ENCODE measurements at places on chromosomes 1 and 21.

GRCh38 chr21:43572446-43572845 is 86.8 kb downstream of the HSF2BP start:
- no peak for DNase-seq

DNA sequence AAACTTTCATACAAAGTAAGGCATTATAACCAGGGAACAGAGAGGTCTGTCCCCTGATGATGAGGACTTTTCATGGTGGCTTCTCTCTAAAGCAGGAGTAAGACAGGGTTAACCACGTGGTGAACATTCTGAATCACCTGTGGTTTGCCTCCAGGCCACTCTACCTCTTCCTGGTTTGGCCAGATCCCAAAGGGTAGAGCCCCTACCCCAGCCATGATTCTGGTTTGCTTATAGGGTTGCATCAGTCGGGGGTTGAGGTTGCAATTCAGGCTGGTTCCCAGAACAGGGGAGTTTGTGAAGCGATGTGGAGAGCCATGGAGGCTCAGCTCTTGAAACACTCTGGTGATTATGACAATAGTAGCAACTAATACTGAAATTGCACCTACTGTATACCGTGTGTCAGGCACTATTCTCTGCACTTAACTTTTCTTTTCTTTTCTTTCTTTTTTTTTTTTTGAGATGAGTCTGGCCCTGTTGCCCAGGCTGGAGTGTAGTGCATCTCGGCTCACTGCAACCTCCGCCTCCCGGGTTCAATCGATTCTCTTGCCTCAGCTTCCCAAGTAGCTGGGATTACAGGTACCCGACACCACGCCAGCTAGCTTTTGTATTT is 8.3 kb downstream of the CNR2 start:
- DNase-seq = no peak

GRCh38 chr1:34705077-34705476 is 49.8 kb upstream of the GJB5 start:
- DNase-seq = no peak

- no peak for DNase-seq
Measured at GRCh38 chr1:175405766-175406165, 213.2 kb upstream of the KIAA0040 start.

DNA sequence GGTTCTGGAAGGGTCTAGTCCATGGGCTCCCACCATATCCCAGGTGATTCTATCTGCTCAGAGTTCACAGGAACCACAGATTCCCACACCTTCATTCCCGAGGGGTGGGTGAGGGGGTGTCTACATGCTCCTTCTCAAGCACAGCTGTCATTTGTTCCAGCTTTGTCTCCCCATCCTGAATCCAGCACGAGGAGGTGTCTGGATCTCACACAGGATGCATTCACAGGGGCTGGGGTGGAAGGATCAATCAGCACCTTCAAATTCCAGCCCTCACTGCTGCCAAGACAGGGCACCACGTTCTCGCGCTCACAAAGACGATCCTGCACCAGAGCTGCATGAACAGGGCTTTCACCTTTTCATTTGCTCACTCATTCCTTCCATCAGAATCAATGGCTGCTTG is 52.7 kb downstream of the TCP10L start:
- no peak for DNase-seq

- no peak for DNase-seq
Measured at GRCh38 chr1:32221581-32221979, 573 bp downstream of the TMEM234 start.

DNA sequence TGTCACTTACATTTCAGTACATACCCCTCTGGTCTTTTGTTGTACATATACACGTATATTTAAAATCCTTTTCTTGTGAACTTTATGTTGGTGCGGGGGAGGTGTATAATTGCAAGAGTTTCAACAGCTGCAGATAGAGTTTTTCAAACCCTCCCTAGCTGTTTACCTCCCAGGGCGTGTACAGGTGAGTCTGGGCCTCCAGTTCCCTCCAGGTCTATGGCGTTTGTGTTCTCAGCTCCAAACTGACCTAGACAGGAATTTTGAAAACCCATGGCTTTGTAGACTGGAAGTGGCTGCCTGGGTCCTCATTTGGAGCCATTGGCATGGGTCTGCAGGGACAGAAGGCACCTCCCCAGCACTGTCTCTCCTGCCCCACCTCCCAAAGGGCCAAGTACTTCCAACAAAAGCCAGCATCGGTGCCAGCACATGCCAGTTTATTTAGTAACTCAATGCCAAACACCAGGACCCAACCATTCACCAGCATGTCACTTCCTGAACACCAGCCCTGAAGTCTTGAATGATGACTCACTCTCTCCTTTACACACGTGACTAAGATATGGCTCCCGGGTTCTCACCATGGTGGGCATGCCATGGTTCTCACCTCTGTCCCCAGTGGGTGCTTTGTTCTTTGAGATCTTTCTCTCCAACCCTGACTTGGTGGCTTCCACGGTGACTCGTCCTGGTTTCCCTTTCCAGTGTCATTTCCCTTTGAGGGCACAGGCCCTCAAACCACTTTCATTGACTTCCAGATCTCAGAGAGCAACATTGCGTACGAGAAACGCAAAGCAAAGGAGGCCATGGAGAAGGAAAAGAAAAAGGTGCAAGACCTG is 57.3 kb upstream of the EFHD2 start:
- no peak for DNase-seq

GRCh38 chr1:70436622-70437251 is 25.7 kb downstream of the CTH start:
- no peak for DNase-seq

DNA sequence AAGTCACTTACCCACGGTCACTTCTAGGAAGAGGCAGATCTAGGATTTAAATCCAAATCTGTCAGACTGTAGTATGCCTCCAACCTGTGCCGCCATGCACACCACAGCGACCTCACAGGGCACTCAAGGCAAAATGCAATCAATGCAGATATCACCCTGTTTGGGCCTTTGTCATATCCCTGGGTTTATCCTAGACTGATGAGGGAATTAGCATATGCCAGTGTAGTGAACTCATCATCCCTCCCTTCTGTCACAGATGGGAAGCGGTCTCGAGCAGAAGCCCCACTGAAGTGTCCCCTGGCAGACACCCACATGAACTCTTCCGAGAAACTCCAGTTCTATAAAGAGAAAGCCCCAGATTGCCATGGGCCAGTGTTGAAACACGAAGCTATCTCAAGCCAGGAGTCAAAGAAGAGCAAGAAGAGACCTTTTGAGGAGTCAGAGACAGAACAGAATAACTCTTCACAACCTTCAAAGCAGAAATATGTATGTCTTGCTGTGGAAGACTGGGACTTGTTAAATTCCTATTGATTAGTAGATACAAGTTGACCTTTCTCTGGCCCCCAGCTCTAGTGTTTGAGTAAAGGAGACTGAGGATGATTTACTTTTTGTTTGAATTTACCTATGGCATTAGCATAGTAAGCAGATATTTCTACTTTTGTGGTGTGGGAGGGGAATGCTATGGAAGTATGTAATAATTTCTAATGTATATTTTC is 21.4 kb downstream of the LRRC42 start:
- DNase-seq = no peak

GRCh38 chr1:34784751-34785221 is 3.8 kb downstream of the GJB3 start:
- DNase-seq = no peak

DNA sequence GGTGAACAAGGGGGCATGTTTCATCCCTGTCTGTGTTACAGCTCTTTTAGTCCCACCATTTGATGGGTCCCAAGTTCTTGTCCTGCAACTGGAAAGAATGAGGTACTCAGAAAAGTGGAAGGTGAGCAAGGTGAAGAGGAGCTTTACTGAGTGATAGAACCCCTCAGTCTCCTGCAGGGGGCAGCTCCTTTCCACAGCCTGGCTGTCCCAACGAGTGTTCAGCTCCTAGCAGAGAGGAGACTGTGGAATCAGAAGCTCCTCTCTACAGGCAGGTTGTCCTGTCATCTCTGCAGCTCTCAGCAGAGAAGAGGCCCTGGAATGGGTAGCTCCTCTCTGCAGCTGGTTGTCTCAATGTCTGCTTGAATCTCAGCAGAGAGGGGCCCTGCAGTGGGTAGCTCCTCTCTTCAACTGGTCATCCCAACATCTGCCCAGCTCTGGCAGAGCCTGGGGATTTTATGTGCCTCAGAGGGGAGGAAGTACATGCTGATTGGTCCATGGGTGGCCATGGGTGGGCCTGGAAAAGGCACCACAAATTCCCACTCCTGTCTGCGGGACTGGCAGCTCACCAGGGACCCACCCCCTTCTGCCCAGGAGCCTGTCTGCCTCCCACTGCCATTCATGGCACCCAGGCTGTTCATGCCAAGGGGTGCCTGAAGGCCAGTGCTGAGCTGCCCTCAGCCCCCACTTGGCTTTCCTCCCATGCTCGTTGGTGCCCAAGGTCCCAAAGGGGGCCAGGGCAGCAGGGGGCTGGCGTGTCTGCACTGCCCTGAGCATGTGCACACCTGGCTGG is 25.7 kb downstream of the LDLRAD1 start:
- DNase-seq = no peak

DNA sequence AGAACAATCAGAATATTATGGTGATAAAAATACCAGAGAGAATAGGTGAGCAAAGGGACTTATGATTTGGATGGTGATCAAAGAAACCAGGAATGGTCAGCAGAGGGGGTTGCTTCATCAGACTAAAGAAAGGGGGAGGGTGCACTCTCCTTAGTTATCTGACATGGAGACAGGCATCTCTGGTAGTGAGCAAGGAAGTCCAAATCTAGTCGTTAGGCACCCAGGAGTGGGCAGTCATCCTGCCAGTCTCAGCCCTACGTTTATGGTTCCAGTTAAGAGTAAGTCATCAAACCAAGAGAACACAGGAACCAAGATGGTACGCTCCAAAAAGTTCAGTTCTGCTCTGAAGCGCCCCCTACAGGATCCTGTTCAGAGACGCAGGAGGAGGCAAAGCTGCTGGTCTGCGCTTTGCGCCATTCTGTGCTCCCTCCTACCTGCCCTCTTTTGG is 28.6 kb downstream of the EBNA1BP2 start:
- DNase-seq = no peak

GRCh38 chr1:181849071-181849470 is 212.4 kb downstream of the ZNF648 start:
- DNase-seq = no peak

DNA sequence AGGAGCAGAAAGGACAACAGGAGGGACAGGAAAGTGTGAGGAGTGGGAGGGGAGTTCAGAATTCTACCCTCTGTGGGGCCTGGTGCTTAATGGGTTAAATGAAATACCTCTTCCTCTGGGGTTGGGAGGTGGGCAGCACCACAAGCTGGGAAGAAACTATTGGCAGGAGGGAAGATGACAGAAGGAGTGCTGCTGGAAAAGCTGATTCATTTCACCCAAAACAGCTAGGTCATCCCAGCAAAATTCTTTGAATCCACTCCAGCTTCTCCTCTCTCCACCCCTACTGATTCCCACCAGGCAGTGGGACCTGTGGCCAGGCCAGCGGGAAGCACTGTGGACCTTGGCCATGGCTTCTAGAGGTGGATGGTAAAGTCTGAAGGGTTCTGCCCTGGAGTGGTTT is 12.8 kb downstream of the BCAN start:
- no peak for DNase-seq

- no peak for DNase-seq
Measured at GRCh38 chr1:80846966-80847365, 953.8 kb upstream of the ADGRL2 start.

GRCh38 chr1:210692796-210693195 is 364.1 kb downstream of the HHAT start:
- no peak for DNase-seq

DNA sequence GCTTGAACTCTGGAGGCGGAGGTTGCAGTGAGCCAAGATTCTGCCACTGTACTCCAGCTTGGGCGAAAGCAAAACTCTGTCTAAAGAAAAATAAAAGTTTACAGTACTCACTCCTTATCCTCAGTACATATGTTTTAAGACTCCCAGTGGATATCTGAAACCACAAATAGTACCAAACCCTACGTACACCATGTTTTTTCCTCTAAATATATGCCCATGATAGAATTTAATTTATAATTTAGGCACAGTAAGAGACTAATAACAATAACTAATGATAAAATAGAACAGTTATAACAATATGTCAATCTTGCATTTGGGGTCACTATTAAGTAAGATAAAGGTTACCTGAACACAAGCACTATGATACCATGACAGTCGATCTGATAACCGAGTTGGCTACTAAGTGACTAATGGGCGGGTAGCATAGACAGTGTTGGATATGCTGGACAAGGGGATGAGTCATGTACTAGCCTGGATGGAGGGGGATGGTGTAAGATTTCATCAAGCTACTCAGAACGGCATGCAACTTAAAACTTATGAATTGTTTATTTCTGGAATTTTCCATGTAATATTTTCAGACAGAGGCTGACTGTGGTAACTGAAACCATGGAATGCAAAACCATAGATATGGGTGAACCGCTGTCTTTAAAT is 43.7 kb downstream of the ST7L start:
- DNase-seq = no peak
